ENCODE measurements at places on chromosomes 2 and 18. TPM values are rescaled to one million over a fixed set of nuclear protein-coding genes. Genes with fewer than 3 reads are reported as not detected.

DNA sequence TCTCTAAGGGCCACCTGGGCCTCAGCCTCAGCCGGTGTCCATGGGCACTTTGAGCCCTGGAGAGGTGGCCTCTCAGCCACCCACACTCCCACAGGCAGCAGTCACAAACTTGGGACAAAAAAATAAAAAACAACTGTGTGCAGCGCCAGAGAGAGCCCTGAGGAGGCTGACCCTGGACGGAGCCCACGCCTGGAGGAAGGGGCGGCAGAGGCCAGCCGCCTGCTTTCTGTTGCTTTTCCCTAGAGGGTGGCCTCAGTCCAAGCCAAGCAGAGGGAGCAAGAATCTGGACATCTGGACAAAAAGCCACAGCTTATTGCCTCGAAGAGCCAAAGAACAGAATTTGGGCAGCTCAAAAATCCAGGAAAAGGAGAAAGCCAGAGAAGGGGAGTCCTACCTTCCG is 43.3 kb upstream of the LDLRAD4 start:
- no peak for DNase-seq

DNA sequence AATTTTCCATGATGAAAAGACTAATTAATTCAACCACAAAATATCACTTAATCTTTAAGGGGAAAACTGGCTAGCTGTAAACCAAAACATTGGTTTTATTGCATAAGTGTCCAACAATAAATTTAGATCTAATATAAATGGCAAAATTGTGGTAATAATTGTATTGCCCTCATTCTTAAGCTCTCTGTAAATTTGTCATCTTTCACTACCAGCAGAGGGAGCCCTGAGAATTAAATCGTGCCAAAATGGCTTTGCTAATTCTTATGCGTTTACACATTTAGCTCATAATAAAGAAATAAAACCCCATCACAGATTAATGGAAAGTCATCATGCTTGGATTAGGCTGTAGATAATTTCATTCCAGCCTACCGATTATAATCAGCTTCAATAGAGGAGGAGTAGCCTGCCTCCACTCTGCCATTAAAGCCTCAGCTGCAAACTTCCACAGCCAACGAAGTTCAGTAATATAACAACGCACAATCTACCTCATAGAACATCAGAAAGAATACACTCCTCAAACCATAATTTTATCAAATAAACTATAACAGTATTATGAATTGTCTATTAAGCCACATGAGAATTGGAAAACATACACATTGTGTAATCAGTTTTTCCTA is 70.0 kb upstream of the ATP5MC3 start:
- no peak for DNase-seq

DNA sequence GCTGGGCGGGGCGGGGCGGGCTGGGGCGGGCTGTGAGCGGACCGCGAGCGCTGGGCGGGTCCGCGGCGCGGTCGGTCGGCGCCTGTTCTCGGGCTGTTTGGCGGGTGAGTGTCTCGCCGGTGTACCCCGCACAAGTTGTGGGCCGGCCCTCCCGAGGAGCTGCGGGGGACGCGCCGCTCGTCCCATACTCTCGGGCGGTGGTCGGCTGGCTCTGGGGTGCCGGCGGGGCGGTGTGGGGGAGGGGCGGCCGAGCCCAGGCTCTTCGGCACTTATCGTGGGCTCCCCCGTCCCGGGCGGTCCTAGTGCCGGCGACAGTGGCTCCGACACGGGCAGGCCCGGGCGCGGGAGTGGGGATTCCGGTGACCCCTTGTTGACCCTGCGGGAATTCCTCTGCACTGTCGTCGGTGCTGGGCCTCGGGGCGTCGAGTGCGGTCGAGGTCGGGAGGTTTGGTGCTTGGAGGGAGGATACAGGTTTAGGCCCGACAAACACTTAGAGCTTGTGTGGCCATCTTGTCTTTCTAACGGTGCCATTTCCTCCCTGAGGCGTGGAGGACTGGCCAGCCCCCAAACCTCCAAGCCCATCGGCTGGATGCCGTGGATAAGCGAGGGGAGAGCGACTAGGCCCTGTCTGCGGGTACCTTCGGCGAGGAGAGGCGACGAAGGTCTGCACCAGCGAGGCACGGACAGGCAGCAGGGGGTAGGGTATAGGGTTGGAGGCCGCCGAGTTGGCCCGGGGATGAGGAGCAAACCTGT is at the start of gene SEPTIN2:
Gene SEPTIN2 (plus strand): TSS at position 47 of the 753 bp plus-strand sequence. CDS start 8,308 bp downstream, outside the sequence.
- DNase-seq = peak; percentile 81

GRCh38 chr2:178029342-178029741 is 43.2 kb downstream of the PDE11A start:
- no peak for DNase-seq

GRCh38 chr2:182432051-182432450 is 5.2 kb upstream of the PDE1A start:
- DNase-seq = no peak

GRCh38 chr2:128137094-128137616 is 46.2 kb downstream of the UGGT1 start:
- no peak for DNase-seq

DNA sequence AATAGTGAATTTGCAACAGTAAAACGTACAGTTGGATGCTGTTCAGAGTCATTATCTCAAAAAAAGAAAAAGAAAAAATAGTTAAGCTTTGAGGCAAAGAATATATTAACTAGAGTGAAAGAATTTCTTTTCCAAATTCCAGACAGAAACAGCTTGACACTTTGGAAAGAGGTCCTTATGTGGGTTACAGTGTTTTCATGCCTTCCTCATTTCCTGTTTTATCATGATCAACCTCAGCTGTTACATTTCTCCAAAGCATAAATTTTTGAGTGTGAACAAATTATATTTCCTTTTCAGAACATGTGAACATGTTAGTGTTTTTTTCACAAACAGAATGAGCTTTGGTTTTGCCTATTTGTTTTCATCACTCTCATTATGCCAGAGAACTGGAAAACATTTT is 13.6 kb downstream of the FRZB start:
- DNase-seq = no peak

Gene HIBCH
- 21.0 TPM for total RNA-seq
